ENCODE measurements at places on chromosomes 12 and 14. TPM values are rescaled to one million over a fixed set of nuclear protein-coding genes. Genes with fewer than 3 reads are reported as not detected.

Gene BRI3BP
- total RNA-seq: 2.9 TPM

Gene IFNG-AS1
- not detected for total RNA-seq

Gene CLEC4E
- total RNA-seq: not detected

Gene PLA2G1B
- not detected for total RNA-seq

Gene NOP9
- total RNA-seq: 29.8 TPM

Gene KRT7
- total RNA-seq: 66.4 TPM

Gene KRT72
- total RNA-seq: not detected

Gene RESF1
- 79.5 TPM for total RNA-seq

Gene ADAM21
- total RNA-seq: 0.44 TPM

Gene CCDC177
- not detected for total RNA-seq

Gene GCN1
- 67.8 TPM for total RNA-seq

Gene AJUBA
- 94.0 TPM for total RNA-seq

Gene LRTM2
- not detected for total RNA-seq

Gene IRAK3
- total RNA-seq: 13.3 TPM

Gene TAS2R8
- total RNA-seq: not detected

Gene GPR132
- total RNA-seq: under 0.01 TPM

Gene HSPA2
- total RNA-seq: 8.7 TPM

Gene PPP1CC
- 69.5 TPM for total RNA-seq

Gene CAPZA3
- total RNA-seq: not detected

Gene SPIC
- not detected for total RNA-seq

Gene GAS2L3
- total RNA-seq: 25.3 TPM

Gene CMTM5
- not detected for total RNA-seq

Gene SYCP3
- total RNA-seq: not detected

Gene MTHFD1
- total RNA-seq: 45.8 TPM

Gene RFX4
- total RNA-seq: not detected

Gene KRT73
- total RNA-seq: not detected

Gene HOXC9
- 0.16 TPM for total RNA-seq

Gene BATF
- 0.16 TPM for total RNA-seq

Gene KCNJ8
- total RNA-seq: not detected

Measured in bladder microvascular endothelial cell (primary cell).